ENCODE measurements at places on chromosomes 4 and X. TPM values are rescaled to one million over a fixed set of nuclear protein-coding genes. Genes with fewer than 3 reads are reported as not detected.

DNA sequence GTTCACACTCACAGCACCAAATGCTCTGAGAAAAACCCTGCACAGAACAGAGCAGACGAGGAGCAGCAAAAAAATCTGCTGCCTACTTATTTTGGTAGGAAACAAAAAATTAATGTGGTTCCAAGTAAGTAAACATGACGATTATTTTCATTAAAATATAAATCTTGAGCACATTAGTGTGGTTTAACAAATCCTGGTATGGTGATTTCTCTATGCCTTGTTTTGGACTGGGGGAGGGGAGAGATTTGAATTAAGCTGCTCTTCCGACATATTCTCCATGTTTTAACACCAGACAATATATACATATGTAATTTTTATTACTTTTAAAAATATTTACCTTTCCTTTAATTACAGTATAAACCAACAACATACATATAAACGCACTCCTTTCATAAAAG lies 1.8 kb downstream of the CAMK2D start:
- no peaks in the 10 kb centered on the region for H3K36me3 ChIP-seq
- no peak for DNase-seq
- peaks cover 5% of the 10 kb centered on the region for H3K27me3 ChIP-seq
- H3K4me3 ChIP-seq = peak overlapping the region; percentile 82

Gene TCEAL2
- 15.1 TPM for total RNA-seq

DNA sequence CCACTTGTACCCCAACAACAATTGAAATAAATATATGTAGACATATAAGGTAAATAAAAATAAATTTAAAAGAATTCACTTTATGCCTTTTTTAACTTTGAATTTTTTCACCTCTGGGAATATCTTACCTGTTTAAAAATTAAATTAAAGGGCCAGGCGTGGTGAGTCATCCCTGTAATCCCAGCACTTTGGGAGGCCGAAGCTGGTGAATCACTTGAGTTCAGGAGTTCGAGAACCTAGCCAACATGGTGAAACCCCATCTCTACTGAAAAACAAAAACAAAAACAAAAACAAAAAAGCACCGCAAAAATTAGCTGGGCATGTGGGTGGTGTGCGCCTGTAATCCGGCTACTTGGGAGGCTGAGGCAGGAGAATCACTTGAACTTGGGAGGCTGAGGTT lies 164.8 kb downstream of the AASDH start:
- no peak overlapping the region for H3K4me3 ChIP-seq
- H3K27me3 ChIP-seq = no peaks in the 10 kb centered on the region
- H3K27ac ChIP-seq = no peak overlapping the region
- no peaks in the 10 kb centered on the region for H3K4me1 ChIP-seq

Gene NLGN3
- 14.8 TPM for total RNA-seq

Gene ARSJ
- 6.3 TPM for total RNA-seq

Gene OTUD6A
- total RNA-seq = 0.17 TPM

GRCh38 chr4:144906181-144906925 lies 191.6 kb downstream of the ANAPC10 start:
- no peaks in the 10 kb centered on the region for H3K36me3 ChIP-seq
- H3K27ac ChIP-seq = no peak overlapping the region

- H3K27me3 ChIP-seq = no peaks in the 10 kb centered on the region
- no peaks in the 10 kb centered on the region for H3K36me3 ChIP-seq
- no peak for DNase-seq
- no peak overlapping the region for H3K27ac ChIP-seq
- no peaks in the 10 kb centered on the region for H3K4me1 ChIP-seq
These were observed 56.3 kb downstream of the CYTL1 start for GRCh38 chr4:4962928-4963327.

Gene MAGEE1
- total RNA-seq = 10.2 TPM

DNA sequence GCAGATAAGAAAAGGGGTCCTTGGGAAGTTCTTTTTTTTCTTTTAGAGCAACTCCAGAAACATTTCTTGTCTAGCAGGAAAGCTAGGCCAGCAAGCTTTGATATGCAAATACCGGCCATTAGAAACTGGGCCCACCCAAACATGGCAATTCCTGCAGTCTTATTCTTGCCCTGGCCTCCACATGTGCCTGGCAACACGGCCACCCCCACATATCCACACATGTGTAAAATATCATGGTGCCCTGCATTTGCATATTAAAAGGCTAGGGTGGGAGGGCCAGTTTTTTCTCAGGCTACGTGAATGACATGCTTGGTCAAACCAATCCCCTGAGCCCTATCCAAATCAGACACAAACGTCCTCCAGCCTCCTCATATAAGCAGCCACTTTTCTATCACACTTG lies 171.7 kb upstream of the ZCCHC13 start:
- H3K27ac ChIP-seq = no peak overlapping the region
- no peaks in the 10 kb centered on the region for H3K36me3 ChIP-seq
- H3K4me3 ChIP-seq = no peak overlapping the region
- DNase-seq = no peak
- H3K4me1 ChIP-seq = no peaks in the 10 kb centered on the region
- H3K27me3 ChIP-seq = no peaks in the 10 kb centered on the region

DNA sequence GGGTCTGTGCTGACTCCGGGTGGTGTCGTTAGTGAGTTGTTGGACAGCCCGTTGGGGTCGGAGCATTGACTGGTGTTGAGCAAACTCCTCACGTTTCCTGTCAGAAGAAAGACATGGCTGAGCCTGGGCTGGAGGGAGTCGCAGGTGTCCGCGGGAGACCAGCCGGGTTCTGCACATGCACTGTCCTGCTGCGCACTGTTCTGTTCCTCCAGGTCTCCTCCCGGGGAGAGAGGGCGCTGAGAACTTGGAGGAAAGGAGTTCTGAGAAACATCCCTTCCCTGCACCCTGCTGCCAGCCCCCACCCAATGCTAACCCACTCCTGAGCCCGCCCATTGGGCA lies 1.1 kb downstream of the ZNF141 start:
- H3K27ac ChIP-seq = no peak overlapping the region
- peaks cover 5% of the 10 kb centered on the region for H3K4me1 ChIP-seq
- peaks cover 6% of the 10 kb centered on the region for H3K27me3 ChIP-seq
- H3K4me3 ChIP-seq = peak overlapping the region; percentile 85
- H3K36me3 ChIP-seq = no peaks in the 10 kb centered on the region
- DNase-seq = peak; percentile 47

DNA sequence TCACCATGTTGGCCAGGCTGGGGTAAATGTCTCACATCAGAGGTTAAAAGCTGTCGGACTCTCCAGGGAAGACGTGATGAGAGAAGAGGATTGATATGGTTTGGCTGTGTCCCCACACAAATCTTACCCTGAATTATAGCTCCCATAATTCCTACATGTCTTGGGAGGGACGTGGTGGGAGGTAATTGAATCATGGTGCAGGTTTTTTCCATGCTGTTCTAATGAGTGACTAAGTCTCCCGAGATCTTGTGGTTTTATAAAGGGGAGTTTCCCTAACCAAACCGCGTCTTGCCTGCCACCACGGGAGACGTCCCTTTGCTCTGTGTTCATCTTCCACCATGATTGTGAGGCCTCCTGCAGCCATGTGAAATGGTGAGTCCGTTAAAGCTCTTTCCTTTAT lies 64.4 kb downstream of the ASMT start:
- no peaks in the 10 kb centered on the region for H3K36me3 ChIP-seq
- H3K4me3 ChIP-seq = no peak overlapping the region
- H3K27ac ChIP-seq = no peak overlapping the region
- H3K4me1 ChIP-seq = peaks cover 10% of the 10 kb centered on the region
- H3K27me3 ChIP-seq = no peaks in the 10 kb centered on the region

DNA sequence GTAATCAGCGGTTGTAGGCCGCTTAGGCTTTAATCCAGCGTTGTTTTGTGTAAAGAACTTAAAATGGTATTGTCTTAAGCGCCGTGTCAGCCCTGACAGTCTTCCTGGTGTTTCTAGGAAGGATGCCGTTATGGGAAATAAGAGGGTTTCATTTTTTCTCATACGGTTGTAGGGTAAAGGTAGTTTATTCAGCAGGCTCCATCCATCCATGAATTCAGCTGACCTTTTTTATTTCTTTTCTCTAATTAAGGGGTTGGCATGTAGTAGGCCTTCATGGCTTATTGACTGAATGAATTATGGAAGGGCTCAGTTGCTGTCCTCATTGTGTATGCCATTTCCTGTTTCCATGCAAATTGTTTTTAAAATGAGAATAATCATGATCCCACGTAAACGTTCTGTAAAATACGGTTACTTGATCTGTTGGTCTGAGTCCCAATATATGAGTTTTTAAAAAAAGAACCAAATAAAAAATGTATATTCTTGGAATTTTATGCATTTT lies 693 bp downstream of the OCIAD1 start:
- DNase-seq = no peak
- peak overlapping the region; percentile 99 for H3K27ac ChIP-seq
- H3K4me3 ChIP-seq = peak overlapping the region; percentile 100
- H3K27me3 ChIP-seq = no peaks in the 10 kb centered on the region

GRCh38 chr4:76952656-76953582 lies 3.4 kb downstream of the SEPTIN11 start:
- H3K27me3 ChIP-seq = no peaks in the 10 kb centered on the region
- H3K4me3 ChIP-seq = no peak overlapping the region
- H3K4me1 ChIP-seq = peaks cover 6% of the 10 kb centered on the region

Gene MORC4
- total RNA-seq = 1.9 TPM

DNA sequence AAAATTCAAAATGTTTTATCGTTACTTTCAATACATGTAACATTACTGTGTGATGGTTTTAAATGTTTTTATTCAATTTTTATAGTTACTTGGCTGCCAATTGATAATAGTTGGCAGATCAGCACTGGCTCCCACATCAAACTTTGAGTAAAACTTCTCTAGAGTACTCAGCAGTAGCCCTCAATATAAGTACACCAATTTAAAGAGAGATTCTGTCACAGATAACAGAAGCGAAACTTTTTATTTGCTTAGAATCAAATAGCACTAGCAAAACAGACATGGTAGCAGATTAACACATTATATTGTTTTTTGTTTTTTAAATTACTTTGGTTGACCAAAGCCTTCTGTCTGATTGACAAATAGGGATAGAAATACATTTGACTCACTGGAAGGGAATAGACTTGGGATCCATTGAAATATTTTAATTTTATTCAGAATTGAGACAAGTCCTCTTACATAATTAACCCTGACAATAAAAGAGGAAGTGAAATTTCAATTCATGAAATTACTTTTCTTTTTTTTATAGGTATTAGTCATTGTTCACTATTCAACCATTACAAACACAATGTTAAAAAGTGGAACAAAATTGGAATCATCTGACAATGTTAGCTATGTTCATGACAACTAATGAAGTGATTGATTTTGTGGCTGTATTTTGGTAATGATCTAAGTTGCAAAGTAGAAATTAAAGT lies 554.9 kb downstream of the KLHL4 start:
- H3K27ac ChIP-seq = no peak overlapping the region
- no peaks in the 10 kb centered on the region for H3K27me3 ChIP-seq
- no peak for DNase-seq
- no peaks in the 10 kb centered on the region for H3K4me1 ChIP-seq
- no peak overlapping the region for H3K4me3 ChIP-seq

GRCh38 chr4:119237201-119237600 lies 24.7 kb downstream of the USP53 start:
- H3K36me3 ChIP-seq = no peaks in the 10 kb centered on the region
- no peak overlapping the region for H3K4me3 ChIP-seq
- H3K4me1 ChIP-seq = no peaks in the 10 kb centered on the region
- no peaks in the 10 kb centered on the region for H3K27me3 ChIP-seq
- H3K27ac ChIP-seq = no peak overlapping the region

GRCh38 chrX:2614911-2615310 lies 76.2 kb upstream of the CD99 start:
- H3K4me1 ChIP-seq = peaks cover 3% of the 10 kb centered on the region
- no peak for DNase-seq
- H3K27ac ChIP-seq = no peak overlapping the region
- H3K4me3 ChIP-seq = no peak overlapping the region

Gene SLC9B1
- total RNA-seq = not detected

- H3K27me3 ChIP-seq = no peaks in the 10 kb centered on the region
- H3K4me1 ChIP-seq = no peaks in the 10 kb centered on the region
- no peak for DNase-seq
These were observed 709.7 kb downstream of the DMD start for GRCh38 chrX:32501606-32502005.

DNA sequence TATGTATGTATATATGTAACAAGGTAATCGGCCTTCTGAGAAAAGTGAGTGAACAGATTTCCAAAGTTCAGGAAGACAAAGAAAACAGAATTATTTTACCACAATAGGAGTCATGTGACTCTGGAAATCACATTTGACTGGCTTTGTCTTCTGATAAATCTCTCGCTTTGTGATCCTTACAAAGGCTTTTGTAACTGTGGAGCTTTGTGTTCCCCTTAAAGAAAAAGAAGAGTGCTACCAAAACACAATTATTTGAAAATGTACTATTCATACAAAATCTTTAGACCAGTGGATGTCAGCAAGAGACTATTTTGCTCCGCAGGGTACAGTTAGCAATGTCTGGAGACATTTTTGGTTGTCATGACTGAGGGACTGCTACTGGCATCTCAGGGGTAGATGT lies 238.8 kb downstream of the LDB2 start:
- H3K36me3 ChIP-seq = peaks cover 9% of the 10 kb centered on the region
- no peak for DNase-seq
- no peaks in the 10 kb centered on the region for H3K4me1 ChIP-seq
- H3K27ac ChIP-seq = no peak overlapping the region
- H3K4me3 ChIP-seq = no peak overlapping the region
- H3K27me3 ChIP-seq = no peaks in the 10 kb centered on the region

Gene SPIN2A
- total RNA-seq = 4.2 TPM

Gene CXCL11
- total RNA-seq = 0.33 TPM

DNA sequence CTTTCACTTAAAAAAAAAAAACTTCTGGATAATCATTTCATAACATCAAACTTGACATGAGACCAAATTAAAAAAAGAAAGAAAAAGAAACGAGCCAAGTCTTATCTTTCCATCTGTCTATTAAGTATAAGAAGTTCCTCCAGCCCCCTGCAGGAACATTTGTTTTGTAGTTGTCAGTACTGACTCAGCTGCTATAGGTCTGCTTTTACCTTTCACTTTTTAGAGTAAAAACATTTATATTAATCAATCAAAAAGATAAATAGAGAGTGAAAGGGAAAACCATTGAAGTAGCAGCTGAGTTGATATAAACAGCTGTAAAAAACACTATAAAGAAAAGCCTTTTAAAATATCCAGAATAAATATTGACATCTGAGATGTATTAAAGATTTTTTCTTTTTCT lies 46.1 kb downstream of the CCDC158 start:
- H3K27me3 ChIP-seq = no peaks in the 10 kb centered on the region
- H3K4me1 ChIP-seq = no peaks in the 10 kb centered on the region
- H3K36me3 ChIP-seq = no peaks in the 10 kb centered on the region

- DNase-seq = no peak
- no peaks in the 10 kb centered on the region for H3K27me3 ChIP-seq
- no peak overlapping the region for H3K27ac ChIP-seq
These were observed 63.3 kb downstream of the MOSPD2 start for GRCh38 chrX:14936561-14936960.

DNA sequence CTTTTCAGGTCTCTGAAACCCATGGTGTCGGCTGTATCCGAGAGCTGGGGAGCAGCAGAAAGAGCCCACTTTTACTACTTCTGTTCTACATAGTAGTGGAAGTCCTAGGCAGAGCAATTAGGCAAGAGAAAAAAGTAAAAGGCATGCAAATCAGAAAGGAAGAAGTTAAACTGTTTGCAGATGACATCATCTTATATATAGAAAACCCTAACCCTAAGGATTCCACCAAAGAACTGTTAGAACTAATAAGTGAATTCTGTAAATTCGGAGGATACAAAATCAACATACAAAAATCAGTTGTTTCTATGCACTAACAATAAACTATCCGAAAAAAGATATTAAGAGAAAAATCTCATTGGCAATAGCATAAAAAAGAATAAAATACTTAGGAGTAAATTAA lies 95.3 kb downstream of the POLA1 start:
- H3K27ac ChIP-seq = no peak overlapping the region
- no peaks in the 10 kb centered on the region for H3K4me1 ChIP-seq
- H3K36me3 ChIP-seq = no peaks in the 10 kb centered on the region
- H3K27me3 ChIP-seq = no peaks in the 10 kb centered on the region

Gene POU4F2
- total RNA-seq = not detected

Gene MTMR8
- total RNA-seq = 6.3 TPM
